T-cell (primary cell): ENCODE measurements at places on chromosomes 12 and 14. TPM values are rescaled to one million over a fixed set of nuclear protein-coding genes. Genes with fewer than 3 reads are reported as not detected.

DBX2 gene
- not detected for total RNA-seq

CD69 gene
- 606 TPM for total RNA-seq

CAMKK2 gene
- 14.9 TPM for total RNA-seq

RASSF9 gene
- total RNA-seq, result not detected

MGAT4C gene
- total RNA-seq, result not detected

DLK1 gene
- total RNA-seq, result not detected

RFLNA gene
- total RNA-seq, result not detected

DCAF5 gene
- total RNA-seq, result 64.2 TPM

PTPN21 gene
- not detected for total RNA-seq

C12orf50 gene
- total RNA-seq, result 0.10 TPM

WASHC4 gene
- 45.8 TPM for total RNA-seq

STAB2 gene
- total RNA-seq, result not detected

KRT81 gene
- total RNA-seq, result 0.76 TPM

TAS2R8 gene
- not detected for total RNA-seq

ITPR2 gene
- total RNA-seq, result 38.8 TPM

PSEN1 gene
- 36.5 TPM for total RNA-seq

DHRS2 gene
- 0.19 TPM for total RNA-seq

EIF2S3B gene
- total RNA-seq, result 0.63 TPM

GNB3 gene
- 0.85 TPM for total RNA-seq

BDKRB1 gene
- not detected for total RNA-seq

HVCN1 gene
- 14.2 TPM for total RNA-seq

OR6C2 gene
- total RNA-seq, result not detected

TAS2R9 gene
- not detected for total RNA-seq

HELB gene
- 54.9 TPM for total RNA-seq

AACS gene
- 14.3 TPM for total RNA-seq

ERO1A gene
- 62.7 TPM for total RNA-seq

LRRK2 gene
- 1.9 TPM for total RNA-seq

SLC15A4 gene
- total RNA-seq, result 20.9 TPM

RNF212B gene
- not detected for total RNA-seq

OLR1 gene
- total RNA-seq, result 0.60 TPM

SLC17A8 gene
- not detected for total RNA-seq

PRPH gene
- total RNA-seq, result not detected

RFX4 gene
- total RNA-seq, result not detected

GLIPR1L2 gene
- 0.72 TPM for total RNA-seq
